Activated naive CD4-positive, alpha-beta T cell (primary cell): ENCODE measurements at places on chromosomes 7 and 10.
A peak's percentile ranks its signal among the peaks of the same experiment; 100 is the strongest.

DNA sequence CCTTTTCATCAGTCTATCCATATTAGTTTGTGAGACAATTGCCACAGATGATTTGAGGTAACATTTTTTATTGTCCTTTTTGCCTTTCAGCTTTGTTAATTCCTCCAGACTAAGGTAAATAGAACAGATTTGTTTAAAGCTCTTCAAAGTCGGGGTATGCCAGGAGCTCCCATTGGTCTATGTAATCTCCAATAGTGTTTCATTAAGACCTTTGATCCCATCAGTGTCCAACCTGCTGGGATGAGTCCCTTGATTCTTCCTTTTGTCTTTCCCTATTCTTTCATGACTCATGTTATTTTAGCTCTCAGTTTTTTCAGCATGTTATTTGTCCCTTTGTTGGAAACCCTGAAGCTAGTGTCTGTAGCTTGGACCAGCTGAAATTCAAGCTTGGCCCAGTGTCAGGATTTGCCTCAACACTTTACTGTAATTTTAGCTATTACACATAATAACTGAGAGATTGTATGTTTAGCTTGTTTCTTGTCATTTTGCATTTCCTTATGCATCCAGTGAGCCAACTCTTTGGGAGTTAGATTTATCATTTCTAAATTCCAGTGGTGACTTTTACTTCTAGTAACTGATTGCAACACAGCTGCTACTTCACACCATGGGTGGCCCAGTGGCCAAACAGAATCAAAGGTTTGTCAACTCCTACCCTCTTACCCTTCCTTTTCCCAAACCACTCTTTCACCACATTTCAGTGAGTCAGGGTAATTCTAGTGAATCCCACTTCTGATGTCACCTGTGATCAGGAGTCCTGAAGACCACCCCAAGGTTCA lies 15.3 kb downstream of the AGBL3 start:
- DNase-seq: no peak

DNA sequence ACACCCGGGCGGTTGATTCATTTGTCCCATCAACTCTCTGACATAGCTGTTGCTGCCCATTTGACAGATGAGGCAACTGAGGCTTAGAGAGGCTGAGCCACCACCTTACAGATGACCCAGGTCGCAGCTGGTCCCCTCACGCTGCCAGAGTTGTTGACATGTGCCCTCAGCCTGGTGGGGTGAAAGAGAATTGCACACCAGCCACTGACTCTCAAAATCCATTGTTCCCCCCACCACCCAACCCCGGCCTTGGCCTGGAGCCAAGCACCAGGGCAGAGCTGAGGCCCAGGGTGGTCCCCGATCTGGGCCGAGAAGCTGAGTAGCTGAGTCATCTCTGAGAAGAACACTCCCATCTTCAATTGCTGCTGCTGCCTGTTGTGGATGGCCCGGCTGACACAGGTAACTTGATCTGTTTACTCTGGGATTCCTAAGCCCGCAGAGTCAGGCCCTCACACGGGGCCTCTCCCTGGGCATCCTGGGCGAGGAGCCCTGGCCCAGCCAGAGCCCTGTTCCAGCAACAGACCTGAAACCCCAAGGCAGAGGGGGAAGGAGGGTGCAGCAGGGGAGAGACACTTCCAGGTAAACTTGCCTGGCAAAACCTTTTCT lies 27.5 kb downstream of the PVRIG start:
- no peak for DNase-seq

- no peak for DNase-seq
Measured at GRCh38 chr7:128920913-128921582, 10.5 kb upstream of the KCP start.

GRCh38 chr10:112307358-112308124 lies 24.3 kb downstream of the TECTB start:
- no peak for DNase-seq

- DNase-seq: no peak
Measured at GRCh38 chr7:106568680-106569499, 92.1 kb downstream of the CCDC71L start.

DNA sequence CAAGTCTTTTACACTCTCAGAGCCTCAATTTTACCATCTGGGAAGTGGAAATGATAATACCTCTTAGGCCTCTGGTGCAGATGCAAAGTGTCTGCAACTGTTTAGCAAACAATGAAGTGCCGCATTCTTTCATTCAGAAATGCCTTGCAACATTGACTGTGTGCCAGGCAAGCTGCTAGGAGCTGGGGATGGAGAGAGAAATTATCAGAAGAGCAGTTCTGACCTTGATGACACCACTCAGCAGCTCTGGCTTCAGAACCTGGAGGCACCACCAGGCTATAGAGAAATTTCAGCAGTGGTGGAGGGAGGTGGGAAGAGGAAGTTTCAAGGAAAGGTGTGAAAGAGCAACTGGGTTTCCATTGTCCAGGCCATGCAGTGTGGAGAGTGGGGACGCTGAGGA lies 78.1 kb upstream of the HABP2 start:
- no peak for DNase-seq

DNA sequence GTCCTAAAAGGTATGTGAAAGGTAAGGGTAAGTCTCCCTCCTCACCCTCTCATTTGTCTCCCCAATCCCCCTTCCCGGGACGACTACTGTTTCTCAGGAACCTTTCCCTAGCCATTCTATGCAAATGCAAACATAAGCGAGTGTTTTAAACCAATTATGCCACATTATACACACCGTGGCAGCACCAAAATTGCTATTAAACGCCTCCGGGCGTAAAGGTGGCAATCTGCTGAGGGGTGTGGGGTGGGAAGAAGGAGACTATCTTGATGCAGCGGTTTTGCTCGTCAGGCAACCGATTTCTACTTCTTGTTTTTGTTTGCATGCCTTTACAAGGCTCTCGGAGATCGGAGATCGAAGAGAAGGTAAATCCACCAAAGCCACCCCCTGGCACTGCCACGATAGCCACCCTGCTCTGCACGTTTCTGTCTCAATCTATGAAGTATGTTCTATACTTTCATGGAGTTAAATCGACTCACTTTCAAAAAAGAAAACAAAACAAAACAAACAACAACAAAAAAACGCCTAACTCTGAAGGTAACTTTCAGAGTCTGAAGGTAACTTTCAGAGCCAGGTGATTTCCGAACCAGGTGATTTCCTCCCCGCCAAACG lies 46.0 kb upstream of the CDK1 start:
- peak; percentile 14 for DNase-seq

DNA sequence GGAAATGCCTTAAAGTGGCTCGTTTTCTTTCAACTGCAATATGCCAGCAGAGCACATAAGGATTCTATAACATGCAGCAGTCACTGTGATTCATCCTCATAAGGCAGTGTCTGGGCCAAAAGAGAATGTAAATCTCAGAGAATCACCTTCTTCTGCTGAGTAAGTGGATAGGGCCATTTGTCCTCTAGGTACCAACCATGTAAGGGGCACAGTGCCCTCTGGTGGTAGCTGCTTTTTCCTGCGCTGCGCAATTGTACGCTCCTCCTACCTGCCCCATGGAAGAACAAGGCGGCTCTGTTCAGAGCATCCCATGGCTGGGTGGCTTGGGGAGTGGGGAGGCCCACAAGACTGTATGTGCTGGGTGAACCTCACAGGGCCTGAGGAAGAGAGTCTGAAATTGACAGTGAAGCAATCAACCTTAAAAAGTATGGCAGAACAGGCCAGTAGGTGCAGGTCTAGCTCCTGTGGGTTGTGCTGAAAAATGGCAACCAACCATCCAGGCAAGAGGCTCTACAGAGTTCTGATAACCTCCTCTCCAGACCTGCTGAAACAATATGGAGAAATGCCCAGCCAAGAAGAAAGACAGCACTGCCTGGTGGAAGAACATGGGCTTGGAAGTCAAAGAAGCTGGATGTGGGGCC lies 78.6 kb upstream of the C10orf90 start:
- no peak for DNase-seq

- DNase-seq: no peak
Measured at GRCh38 chr10:99711129-99711719, 20.7 kb downstream of the COX15 start.

DNA sequence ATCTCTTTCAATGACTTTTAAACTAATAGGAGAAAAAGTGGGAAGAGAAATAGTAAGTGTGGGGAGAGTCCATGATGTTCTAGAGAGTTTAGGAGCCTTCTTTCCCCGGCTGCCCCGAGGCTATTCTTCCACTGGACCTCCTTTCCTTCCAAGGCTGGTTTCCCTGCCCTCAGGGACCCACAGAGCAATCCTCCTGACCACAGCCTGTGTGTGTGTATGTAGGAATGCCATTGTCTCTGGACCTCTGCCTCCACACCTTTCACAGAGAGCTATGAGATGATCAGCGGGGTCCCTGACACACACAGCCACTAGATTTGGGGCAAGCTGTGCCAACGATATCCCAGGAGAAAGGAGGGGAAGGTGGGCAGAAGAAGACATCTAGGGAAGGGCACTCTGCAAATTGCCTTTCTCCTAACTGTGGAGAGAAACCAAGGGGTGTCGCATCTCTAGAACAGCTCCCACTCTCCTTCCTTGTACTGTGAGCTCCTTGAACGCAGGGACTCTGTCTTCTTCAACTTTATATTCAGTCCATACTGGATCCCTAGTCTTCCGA lies 13.3 kb upstream of the CHCHD3 start:
- DNase-seq: no peak

- DNase-seq: no peak
Measured at GRCh38 chr10:60480865-60481563, 91.3 kb upstream of the ANK3 start.

DNA sequence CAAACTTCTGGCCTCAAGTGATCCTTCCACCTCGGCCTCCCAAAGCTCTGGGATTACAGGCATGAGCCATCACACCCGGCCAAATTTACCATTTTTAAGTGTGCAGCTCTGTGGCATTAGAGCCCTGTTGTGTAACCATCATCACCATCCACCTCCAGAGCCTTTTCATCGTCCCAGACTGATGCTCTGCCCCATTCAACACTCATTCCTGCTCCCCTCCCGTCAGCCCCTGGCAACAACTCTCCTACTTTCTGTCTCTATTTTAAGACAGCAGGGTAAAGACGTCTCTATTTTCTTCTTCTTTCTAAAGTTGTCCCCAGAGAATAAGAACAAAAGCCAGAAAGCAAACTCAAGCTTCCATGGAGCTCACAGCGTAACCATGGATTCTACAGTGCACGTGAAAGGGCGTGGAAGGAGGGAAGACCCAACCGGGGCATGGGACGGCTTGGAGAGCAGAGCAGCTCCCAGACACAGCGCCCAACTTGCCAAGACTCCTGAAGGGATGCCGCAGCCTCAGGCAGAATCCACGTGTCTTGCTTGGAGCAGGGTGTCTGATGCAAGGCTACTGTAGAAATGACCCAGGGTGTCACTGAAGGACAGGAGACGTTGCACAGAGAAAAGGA lies 42.7 kb upstream of the PITRM1 start:
- no peak for DNase-seq

GRCh38 chr7:52555805-52556204 lies 479.6 kb upstream of the POM121L12 start:
- no peak for DNase-seq

- no peak for DNase-seq
Measured at GRCh38 chr7:80918399-80918798, 452 bp downstream of the SEMA3C start.

DNA sequence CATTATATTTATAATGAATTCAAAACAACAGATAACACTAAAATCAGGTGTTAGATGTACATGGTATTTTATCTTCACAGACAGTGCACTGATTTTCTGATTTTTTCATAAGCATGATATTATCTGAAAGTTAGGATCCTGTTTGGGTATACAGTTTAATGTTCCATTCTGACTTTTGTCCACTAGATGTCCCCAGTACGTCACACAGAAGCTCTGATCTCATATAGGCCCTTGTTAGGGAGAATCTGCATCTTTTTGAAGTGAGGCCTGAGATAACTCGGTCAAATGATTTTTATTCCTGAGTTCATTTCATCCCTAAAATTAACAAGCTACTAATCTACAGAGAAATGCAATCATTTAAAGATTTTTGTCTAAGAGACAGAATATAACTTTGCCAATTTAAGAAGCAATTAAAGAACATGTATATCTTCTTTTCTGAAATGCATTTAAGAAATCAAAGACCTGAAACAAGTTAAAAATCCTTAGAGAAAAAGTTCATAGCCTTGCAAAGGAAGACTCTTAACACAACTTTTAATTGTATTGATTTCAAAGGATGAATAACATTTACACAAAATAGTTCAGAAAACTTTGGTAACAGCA lies 72.0 kb upstream of the TES start:
- no peak for DNase-seq

GRCh38 chr10:98446151-98446660 lies 529 bp downstream of the HPS1 start:
- peak; percentile 33 for DNase-seq

DNA sequence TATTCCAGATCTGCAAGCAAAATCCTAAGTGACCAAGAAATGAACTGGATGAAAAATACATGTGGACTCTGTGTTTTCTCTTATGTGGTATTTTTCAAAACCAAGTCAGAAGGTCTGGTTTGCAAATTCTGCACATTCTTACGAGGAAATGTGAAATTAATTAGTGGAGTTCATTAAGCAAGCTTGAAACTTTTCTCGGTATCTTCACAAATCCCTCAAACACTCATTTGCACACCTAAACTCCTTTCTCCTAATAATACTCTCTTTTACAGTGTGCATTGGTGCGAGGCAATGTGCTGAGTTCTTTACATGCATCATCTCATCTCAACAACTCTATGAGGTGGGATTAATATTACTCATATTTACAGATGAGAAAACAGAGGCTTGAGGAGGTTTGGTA lies 82.1 kb downstream of the MTERF1 start:
- DNase-seq: no peak

GRCh38 chr7:149097088-149097487 lies 6.6 kb upstream of the ZNF786 start:
- no peak for DNase-seq

- DNase-seq: no peak
Measured at GRCh38 chr7:152956006-152956405, 196.5 kb downstream of the ACTR3B start.

DNA sequence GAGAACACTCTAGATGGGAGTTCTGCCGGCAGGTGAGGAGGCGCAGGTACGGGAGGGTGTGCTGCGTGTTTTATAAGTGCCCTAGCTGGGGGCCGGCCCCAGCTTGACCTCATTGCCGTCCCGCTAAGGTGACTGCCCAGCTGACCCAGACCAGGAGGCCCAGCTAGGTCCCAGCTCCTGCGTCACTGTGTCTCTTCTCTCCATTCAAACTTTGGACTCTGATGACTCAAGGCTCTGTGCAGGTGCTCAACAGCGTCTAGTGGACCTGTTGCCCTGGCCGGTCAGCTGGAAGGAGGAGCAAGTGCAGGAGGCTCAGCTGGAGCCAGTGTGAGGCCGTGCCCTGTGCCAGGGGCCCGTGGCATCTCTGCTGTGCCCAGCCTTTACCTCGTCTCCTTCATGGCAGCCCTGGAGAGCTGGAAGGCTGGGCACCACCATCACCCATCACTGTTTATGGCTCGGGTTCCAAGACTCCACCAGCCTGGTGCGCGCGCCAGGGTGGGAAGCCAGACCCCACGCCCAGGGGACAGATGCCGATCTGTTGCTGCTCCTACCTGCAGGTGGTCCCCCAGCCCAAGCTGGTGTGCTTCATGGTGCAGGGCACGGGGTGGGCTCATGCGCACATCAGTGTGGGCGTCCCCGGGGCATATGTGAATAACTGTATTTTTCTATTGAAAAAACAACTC lies 14.6 kb downstream of the LHPP start:
- no peak for DNase-seq

GRCh38 chr10:8616166-8616565 lies 561.7 kb downstream of the GATA3 start:
- no peak for DNase-seq
